ENCODE measurements at places on chromosomes 6 and 20.

- DNase-seq, result no peak
Observed at GRCh38 chr6:54698974-54699373, 147.6 kb upstream of the FAM83B start.

- no peak for DNase-seq
Observed at GRCh38 chr6:32922083-32922482, 18.7 kb downstream of the HLA-DMB start.

GRCh38 chr6:5249451-5250122 is 11.2 kb downstream of the LYRM4 start:
- no peak for DNase-seq

GRCh38 chr6:965343-965742 is 272.4 kb upstream of the EXOC2 start:
- no peak for DNase-seq

GRCh38 chr6:116392132-116393013 is 21.6 kb downstream of the DSE start:
- DNase-seq, result peak; percentile 7

DNA sequence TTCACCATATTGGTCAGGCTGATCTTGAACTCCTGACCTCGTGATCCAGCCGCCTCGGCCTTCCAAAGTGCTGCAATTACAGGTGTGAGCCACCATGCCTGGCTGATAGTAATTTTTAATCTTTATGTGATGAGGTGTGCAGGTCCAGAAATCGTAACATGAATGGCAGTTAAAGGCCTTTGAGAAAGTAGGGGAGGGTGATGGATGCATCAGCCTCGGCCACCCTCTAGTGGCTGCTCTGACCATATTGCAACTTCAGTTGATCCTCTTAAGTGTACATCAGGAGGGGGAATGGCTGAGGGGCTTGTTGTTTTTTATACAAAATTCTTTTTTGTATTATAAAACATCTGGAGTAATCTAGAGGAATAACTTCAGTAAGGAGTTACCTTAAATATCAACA is 193.0 kb downstream of the ZFAND3 start:
- DNase-seq, result peak; percentile 14

GRCh38 chr6:158041370-158041769 is 59.7 kb downstream of the SYNJ2 start:
- no peak for DNase-seq

GRCh38 chr20:63807654-63808053 is 23.4 kb downstream of the ZBTB46 start:
- DNase-seq, result no peak

- peak; percentile 82 for DNase-seq
Observed at GRCh38 chr6:159107451-159108260, 61.5 kb upstream of the FNDC1 start.

DNA sequence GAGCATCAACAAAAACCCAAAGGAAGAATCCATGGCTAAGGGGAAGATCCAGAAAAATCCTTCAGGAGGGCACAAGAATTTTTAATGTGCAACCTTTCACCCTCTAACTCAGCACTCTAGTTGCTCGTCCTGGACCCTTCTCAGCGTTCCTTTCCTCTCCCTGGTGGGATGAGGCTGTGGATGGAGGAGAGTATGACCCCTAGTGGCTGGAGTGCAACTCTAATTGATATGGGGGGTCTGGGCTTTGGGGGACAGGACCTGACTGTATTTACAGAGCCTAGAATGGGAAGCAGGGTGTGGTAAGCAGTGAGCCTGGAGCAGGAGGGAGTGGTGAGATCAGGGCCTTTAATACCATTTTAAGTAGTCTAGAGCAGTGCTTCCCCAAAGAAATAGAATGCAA is 83.9 kb upstream of the CEP85L start:
- DNase-seq, result peak; percentile 38

- DNase-seq, result no peak
Observed at GRCh38 chr6:70819646-70820045, 137.2 kb downstream of the B3GAT2 start.

GRCh38 chr6:49730251-49730650 is 13.9 kb downstream of the CRISP3 start:
- DNase-seq, result no peak

DNA sequence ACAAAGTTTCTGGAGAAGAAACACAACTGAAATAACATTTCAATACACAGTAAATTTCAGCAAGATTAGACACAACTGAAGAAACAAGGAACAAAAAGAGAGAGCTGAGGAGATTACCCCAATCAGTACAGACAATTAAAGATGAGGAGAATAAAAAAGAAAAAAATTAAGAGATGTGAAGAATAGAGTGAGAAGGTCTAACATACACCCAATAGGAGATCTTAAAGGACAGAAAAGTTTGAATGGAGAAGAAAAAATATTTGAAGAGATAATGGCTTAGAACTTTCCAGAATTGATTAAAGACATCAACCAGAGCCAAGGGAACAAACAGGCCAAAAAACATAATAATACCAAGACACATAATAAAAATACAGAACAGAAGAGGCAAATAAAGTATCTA is 116.4 kb downstream of the HUS1B start:
- no peak for DNase-seq

GRCh38 chr6:148814869-148815268 is 68.0 kb downstream of the UST start:
- no peak for DNase-seq

- no peak for DNase-seq
Observed at GRCh38 chr6:90272895-90273294, 23.7 kb downstream of the BACH2 start.

DNA sequence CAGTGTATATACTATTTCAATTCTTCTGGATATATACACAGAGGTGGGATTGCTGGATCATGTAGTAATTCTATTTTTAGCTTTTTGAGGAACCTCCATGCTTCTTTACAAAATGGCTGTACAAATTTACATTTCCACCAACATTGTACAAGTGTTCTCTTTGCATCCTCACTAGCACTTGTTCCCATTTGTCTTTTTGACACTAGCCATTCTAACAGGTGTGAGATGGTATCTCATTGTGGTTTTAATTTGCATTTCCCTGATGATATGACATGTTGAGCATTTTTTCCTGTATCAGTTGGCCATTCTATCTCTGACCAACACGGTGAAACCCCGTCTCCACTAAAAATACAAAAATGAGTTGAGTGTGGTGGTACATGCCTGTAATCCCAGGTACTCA is 68.1 kb upstream of the PMEPA1 start:
- no peak for DNase-seq

DNA sequence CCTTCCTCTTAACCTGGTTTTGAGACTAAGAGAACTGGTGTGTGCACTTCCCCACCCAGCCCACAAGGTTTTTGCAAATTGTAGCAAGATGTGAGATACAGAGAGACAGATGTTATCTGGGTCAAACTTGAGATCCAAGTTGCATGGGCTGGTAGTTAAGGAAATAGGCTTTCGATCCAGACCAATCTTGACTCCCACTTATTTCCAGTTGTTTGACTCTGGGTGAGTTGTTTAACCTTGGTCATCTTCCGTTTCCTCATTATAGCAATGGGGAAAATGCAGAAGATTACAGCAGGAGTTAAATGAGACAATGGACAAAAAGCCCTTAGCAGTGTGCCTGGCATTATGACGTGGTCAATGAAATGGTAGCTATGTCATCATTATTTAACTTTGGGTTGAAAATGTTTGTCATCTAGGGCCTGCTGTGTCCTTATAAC is 1.7 kb downstream of the SNX21 start:
- no peak for DNase-seq

GRCh38 chr20:3413393-3413889 is 6.0 kb upstream of the DNAAF9 start:
- DNase-seq, result no peak

DNA sequence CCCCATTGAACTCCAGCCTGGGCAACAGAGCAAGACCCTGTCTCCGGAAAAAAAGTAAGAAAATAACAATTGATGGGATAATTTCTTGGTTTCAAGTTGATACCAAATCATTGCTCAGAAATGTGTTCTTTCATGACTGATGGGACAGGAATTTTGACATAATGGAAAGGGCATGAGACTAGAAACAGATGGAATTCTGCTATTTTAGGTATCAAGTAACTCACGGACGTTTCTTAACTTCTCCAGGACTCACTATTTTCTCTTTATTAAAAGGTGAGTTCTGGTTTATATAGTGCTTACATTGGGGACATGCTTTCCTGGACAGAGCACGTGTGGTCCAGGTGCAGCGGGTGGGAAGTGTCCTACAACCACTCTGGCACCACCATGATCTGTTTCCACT is 6.0 kb upstream of the DSP start:
- DNase-seq, result no peak

DNA sequence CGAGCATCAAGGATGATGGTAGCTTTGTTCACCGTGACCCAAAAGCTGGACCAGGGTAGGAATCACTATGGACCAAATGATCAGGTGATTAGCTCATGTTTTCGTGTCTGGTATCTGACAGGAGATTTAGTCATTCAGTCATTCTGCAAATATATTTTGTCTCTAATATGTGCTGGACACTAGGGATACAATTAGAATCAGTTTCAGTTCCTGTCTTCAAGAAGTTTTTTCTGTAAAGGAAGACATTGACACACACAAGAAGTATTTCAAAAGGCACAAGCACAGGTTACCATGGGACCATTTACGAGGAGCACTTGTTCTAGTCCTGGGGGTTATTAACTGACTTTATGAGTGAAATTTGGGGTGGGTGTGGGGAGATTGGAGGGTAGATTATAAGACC is 244.9 kb downstream of the HIVEP2 start:
- DNase-seq, result no peak

GRCh38 chr6:41679696-41680095 is 41.4 kb downstream of the MDFI start:
- DNase-seq, result no peak

GRCh38 chr6:15588971-15589634 is 73.7 kb downstream of the DTNBP1 start:
- DNase-seq, result no peak

GRCh38 chr6:41073968-41074691 is 1.4 kb downstream of the NFYA start:
- DNase-seq, result no peak

GRCh38 chr6:87922947-87923330 is 124.7 kb upstream of the SPACA1 start:
- no peak for DNase-seq

GRCh38 chr6:149750136-149750609 is 632 bp downstream of the PCMT1 start:
- DNase-seq, result peak; percentile 53

DNA sequence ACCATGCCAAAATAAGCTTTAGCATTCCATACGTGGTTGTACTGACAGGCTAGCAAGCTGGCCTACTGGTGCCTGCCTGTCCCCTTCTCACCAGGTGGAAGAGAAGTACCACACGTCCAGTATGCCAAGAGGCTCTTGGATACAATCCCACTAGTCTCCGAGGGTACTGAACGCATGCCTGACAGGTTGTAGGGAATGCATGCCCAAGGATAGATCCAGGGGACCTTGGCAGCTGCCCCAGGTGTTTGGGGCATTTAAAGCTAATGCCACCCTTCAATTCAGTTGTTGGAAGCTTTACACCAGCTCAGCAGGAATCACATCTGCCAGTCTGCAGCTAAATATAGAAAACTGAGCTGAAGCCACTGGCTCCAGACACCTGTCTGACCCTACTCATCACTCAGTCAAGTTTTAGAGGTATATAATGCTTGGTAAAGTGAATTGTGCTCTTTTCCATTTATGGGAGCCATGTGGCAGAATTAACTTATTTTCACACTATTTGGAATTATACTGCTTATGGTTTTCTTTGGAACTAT is 4.9 kb downstream of the TUBB2B start:
- no peak for DNase-seq

GRCh38 chr6:132322398-132322797 is 78.9 kb downstream of the MOXD1 start:
- DNase-seq, result no peak

DNA sequence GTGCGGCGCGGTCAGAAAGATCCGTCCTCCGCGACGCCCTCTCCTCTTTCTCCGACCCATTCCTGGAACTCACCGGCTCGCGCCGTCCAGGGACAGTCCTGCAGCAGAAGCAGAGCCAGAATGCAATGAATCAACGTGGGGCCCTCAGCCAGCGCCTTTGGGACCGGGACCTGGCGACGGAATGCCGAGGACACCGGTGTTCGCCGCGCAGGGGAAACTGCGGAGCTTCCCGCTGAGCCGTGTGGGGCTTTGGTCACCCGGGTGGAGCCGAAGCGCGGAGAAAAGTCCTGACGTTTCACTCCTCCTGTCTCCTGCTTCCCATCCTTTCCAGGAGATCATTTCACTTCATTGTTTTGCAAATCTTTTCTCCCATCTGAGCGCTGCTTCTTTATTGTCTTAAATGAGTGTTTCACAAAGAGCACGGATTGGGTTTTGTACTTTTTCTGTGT is 26.5 kb downstream of the ULBP1 start:
- DNase-seq, result no peak

DNA sequence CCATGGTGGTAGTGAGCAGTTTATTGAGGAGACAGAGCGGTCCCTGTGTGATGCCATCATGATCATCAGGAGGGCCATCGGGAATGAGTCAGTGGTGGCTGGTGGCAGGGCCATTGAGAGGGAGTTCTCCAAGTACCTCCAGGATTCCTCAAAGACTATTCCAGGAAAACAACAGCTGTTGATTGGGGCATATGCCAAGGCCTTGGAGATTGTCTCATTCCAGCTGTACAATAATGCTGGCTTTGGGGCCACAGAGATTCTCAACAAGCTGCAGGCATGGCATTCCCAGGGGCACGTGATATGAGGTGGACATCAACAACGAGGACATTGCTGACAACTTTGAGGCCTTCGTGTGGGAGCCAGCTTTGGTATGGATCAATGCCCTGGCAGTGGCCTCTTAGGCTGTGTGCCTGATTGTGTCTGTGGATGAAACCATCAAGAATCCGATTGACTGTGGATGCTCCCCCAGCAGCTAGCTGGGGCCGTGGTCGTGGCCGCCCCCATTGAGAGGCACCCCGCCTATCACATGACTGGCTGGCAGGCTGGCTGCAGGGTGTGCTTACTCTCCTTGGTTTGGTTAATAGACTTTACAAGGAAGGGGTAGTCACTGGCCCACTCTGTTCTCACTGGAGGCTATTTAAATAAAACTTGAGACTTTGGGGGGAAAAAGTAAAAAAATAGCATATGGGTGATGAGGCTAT is 16.7 kb downstream of the RAET1E start:
- DNase-seq, result no peak

All from CD4-positive, alpha-beta T cell treated with Interleukin-17A for 4 hours (primary cell).